Sigmoid colon (tissue), 7 donors: ENCODE measurements at places on chromosomes 5 and 9.

DNA sequence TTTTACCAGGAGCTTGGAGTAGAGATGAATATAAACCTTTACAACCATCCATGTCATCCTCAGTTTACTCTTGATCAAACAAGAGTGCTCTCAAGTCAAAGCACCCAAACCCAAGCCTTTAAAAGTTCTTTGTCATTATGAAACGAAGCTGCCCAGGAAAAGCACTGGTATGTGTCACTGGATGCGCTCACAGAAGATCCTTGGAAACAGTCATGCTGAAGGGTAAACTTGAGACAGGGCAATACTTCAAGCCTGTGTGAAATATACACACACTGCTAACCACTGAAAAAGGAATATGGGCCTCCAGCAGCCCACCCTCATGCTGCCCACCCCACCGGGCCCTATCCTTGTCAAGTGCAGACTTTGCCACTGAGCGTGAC lies 84.5 kb downstream of the PRRT1B start:
- H3K4me3 ChIP-seq = no peak overlapping the region
- no peak for DNase-seq
- no peaks in the 10 kb centered on the region for H3K27me3 ChIP-seq
- peaks cover 3% of the 10 kb centered on the region for H3K4me1 ChIP-seq
- H3K36me3 ChIP-seq = peaks cover 11% of the 10 kb centered on the region

DNA sequence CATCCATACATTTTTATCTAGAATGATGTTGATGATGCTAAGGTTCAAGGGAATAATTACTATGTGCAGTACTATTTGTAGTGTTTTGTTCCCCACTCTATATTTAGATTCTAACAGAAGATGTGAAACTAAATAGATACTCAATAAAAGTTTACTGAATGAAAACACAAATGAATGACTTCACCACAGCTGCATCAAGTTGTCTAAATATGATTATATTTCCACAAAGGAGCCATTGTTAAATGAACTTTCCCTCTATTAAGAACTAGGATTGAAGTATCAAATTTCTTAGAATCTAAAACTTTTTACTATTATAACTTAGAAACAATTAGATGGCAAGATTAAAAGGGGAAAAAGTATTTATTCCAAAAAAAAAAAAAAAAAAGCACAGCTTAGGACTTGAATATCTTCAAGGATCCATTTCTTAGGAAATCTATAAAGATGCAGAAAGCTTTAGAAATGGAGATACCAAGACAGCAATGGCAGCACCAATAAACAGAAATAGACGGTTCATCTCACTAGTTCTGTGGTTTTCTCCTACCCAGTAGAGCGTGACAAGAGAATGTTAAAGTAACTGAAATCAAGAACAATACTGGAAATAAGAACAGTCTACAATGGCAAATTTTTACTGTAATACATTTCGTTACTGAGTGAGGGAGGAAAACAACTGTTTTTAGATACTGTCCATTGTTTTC lies 347.6 kb downstream of the EBF1 start:
- H3K27me3 ChIP-seq = no peaks in the 10 kb centered on the region
- DNase-seq = no peak
- no peak overlapping the region for H3K27ac ChIP-seq
- no peaks in the 10 kb centered on the region for H3K4me1 ChIP-seq
- H3K4me3 ChIP-seq = no peak overlapping the region
- H3K36me3 ChIP-seq = no peaks in the 10 kb centered on the region

GRCh38 chr9:34512131-34513078 lies 10.4 kb downstream of the ENHO start:
- H3K27ac ChIP-seq = no peak overlapping the region
- no peak overlapping the region for H3K4me3 ChIP-seq
- H3K27me3 ChIP-seq = no peaks in the 10 kb centered on the region
- no peaks in the 10 kb centered on the region for H3K4me1 ChIP-seq

DNA sequence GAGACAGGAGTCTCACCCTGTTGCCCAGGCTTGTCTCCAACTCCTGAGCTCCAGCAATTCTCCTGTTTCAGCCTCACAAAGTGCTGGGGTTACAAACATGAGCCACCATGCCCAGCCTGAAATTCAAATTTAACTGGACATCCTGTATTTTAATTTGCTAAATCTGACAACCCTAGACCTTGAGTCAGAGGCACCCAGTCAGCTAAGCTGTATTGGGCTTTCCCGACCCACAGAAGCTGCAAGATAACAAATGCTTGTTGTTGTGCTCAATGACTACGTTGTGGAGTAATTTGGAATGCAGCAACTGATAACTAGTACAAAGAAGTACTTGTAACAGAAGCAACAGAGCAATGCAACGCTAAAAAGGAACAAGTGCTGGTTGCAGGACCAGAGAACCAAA lies 533.1 kb downstream of the NTRK2 start:
- no peak for DNase-seq
- no peaks in the 10 kb centered on the region for H3K27me3 ChIP-seq
- no peaks in the 10 kb centered on the region for H3K36me3 ChIP-seq
- H3K27ac ChIP-seq = no peak overlapping the region
- no peaks in the 10 kb centered on the region for H3K4me1 ChIP-seq
